ENCODE measurements at places on chromosomes 6 and 20.

- peak; percentile 13 for DNase-seq
These were observed 251.4 kb downstream of the PRL start for GRCh38 chr6:22045261-22045912.

GRCh38 chr6:47168180-47168579, 126.0 kb upstream of the ADGRF1 start:
- no peak for DNase-seq

- no peak for DNase-seq
These were observed 547.1 kb upstream of the ZNF337 start for GRCh38 chr20:26243731-26244130.

DNA sequence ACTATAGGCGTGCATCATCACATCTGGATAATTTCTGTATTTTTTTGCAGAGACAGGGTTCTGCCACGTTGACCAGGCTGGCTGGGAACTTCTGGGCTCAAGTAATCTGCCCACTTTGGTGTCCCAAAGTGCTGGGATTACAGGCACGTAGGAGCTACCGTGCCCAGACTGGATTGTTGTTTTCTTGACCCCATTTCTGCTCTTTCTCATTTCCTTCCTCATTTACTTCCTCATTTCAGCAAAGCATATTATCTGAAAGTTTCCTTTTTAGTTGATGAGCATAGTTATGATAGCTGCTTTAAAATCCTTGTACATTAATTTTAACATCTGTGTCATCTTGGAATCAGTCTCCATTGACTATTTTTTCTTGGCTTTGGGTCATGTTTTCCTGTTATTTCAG, 301.0 kb upstream of the RUNX2 start:
- DNase-seq: no peak

DNA sequence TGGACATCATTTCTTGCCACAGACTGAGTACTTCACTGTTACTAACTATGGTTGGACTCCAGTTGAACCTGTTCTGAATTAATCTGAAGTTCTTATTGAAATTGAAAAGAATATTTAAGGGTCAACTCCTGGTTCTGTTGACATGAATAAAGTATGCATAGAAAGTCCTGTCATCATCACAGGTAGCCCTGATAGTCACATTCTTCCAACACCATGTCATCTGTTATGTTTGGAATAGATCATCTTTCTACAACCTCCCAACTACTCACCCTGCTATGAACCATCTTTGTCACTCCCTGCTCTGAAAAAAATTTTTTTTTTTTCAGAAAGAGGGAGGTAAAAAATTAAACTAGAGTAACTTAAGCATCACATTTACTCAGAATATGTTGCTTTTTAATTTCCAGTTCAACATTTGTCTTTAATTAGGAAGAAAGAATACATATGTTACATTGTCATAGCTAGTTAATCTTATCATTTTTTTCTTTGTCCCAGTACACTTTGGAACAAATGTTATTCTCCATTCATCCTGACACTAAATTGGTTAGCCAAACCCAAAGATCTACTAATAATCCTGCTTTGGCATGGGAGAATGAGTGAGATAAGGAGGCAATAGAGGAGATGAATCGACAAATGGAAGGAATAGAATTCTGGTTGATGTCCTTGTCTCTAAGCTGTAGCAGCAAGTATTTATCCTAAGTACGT, 775.1 kb upstream of the NRSN1 start:
- no peak for DNase-seq

DNA sequence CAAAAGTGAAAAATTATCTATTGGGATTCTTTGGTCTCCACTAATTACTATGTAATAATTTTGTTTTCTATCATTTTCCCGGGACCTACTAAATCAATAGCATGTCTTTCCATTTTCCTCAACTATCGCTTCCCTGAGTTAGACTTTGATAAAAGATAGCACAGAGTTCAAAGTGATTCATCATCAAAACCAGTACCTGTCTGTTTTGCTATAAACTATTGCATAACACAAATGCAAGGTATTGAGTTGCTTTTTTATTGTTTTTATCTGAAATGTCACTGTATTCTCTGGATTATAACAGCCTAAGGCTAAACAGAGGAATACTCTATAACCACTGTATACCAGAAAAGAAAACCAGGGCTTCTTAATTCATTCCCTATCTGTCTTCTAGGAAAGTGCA, 19.7 kb downstream of the FRK start:
- DNase-seq: no peak

DNA sequence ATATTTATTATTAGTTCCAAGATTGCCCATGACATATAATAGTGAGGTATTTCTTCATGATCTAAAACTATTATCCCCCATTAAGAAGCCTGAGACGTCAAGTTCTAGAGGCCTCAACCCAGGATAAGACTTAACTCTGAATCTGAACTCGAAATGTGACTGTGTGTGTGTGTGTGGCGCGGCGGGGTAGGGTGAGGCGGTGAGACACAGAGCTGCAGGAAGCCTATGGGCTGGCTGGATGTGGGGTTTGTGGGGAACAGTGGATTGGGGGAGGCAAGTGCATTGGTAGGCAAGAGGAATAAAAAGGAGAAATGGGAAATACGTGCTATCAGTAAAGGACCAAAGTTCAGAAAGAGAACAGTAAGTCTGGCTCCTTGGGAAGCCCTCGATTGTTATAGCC, 66.5 kb upstream of the RNF146 start:
- no peak for DNase-seq

DNA sequence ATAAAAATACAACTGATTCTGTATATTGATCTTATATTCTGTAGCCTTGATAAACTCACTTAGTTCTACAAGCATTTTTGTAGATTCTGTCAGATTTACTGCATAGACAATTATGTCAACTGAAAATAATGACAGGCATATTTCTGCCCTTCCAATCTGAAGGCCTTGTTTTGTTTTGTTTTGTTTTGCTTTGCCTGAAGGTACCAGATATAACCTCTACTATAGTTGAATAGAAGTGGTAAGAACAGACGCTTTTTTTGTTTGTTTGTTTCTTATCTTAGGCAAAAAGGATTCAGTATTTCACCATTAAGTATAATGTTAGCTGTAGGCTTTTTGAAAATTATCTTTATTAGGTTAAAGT, 64.6 kb upstream of the RSPO3 start:
- DNase-seq: no peak

DNA sequence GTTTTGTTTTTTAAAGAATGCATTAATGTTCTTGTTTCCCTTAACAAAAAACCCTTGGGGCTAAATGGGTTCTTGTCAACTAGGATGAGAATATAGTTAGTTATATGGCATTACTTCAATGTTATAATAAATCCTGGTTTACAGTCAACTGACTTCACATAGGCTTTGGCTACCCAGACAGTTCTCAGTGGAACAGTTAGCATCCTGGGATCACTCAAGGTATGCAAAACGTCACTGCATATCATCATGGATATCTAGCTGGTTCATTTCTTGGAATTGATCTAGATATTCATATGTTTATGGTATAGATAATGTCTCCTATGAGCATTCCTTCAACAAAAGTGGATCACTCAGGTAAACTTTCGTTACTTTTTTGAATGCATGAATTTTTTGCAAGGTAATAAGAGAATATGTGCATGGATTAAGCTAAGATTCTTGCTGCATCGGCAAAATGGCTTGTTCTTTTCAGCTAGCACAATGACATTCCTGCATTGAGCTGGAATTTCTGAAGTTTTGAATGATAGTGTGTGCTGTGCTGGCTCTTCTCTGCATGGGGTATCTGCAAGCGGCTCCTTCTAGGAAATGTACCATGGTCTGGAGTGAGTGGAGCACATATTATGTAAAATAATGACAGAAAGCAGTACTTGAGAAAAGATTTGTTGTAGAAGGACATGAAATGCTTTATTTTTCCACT, 138.9 kb downstream of the ADGRG6 start:
- DNase-seq: no peak

DNA sequence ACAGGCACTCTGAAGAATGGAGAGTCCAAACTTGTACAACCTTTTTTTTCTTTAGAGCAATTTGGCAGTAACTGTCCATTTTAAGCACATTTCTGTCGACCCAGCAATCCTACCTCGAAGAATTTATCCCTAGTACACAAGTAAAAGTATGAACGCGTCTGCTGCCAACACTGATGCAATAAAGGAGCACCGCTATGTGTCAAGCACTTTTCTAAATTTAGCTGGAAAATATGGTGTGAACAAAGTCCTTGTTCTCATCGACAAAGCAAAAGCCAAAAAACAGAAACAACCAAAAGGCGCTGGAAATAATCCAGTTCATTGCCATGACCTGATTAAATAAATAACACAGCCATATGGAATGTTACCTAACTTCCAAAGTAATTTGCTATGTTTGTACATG, 1.1 kb downstream of the DPM1 start:
- no peak for DNase-seq

DNA sequence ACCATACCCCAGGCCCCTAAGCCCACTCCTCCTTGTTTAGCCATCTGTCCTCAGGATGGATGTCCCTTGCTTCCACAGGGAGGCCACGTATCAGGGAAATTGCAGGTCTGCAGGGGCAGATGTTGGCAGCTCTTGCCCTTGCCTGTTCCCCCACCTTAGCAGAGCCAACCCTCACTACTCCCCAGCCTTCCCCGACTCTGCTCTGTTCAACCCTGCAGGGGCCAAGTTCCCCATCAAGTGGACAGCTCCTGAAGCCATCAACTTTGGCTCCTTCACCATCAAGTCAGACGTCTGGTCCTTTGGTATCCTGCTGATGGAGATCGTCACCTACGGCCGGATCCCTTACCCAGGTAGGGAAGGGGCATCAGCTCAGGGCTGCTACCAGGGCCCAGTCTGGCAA, 10.7 kb upstream of the TM9SF4 start:
- no peak for DNase-seq

DNA sequence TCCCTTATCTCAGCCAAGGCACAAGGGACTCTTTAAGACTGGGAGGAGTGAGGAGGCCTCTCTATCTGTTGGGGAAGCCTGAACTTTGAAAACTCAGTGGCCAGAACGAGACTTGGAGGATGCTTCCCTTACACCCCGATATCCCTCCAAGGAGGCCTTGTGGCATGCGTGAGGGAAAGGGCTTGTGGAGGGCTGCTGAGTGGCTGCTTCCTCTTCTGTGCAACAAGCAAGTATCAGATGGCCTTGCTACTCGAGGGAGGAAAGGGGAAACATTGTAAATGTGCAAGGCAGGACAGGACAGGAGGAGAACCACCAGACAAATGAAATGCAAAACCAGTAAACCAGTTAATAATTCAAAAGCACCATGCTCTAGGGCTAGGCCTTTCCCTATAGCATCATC, 306.5 kb upstream of the MAP3K7 start:
- no peak for DNase-seq

GRCh38 chr6:34897130-34897529, 8.1 kb downstream of the ANKS1A start:
- no peak for DNase-seq
